Bronchial epithelial cell (primary cell): ENCODE measurements at places on chromosomes 12 and 14.
A peak's percentile ranks its signal among the peaks of the same experiment; 100 is the strongest.

GRCh38 chr12:39105111-39105510 is 199.7 kb upstream of the CPNE8 start:
- DNase-seq: no peak

- DNase-seq: no peak
Measured at GRCh38 chr12:40313928-40314327, 89.1 kb downstream of the LRRK2 start.

- no peak for DNase-seq
Measured at GRCh38 chr14:99506276-99506675, 25.1 kb downstream of the CCNK start.

- peak; percentile 46 for DNase-seq
Measured at GRCh38 chr14:31326111-31326510, 94.2 kb downstream of the HEATR5A start.

- DNase-seq: peak; percentile 75
Measured at GRCh38 chr14:71166180-71166837, 259.1 kb downstream of the PCNX1 start.
